ENCODE measurements at places on chromosomes 1 and 21.

GRCh38 chr1:6130036-6130435, 50.1 kb downstream of the CHD5 start:
- DNase-seq: no peak

DNA sequence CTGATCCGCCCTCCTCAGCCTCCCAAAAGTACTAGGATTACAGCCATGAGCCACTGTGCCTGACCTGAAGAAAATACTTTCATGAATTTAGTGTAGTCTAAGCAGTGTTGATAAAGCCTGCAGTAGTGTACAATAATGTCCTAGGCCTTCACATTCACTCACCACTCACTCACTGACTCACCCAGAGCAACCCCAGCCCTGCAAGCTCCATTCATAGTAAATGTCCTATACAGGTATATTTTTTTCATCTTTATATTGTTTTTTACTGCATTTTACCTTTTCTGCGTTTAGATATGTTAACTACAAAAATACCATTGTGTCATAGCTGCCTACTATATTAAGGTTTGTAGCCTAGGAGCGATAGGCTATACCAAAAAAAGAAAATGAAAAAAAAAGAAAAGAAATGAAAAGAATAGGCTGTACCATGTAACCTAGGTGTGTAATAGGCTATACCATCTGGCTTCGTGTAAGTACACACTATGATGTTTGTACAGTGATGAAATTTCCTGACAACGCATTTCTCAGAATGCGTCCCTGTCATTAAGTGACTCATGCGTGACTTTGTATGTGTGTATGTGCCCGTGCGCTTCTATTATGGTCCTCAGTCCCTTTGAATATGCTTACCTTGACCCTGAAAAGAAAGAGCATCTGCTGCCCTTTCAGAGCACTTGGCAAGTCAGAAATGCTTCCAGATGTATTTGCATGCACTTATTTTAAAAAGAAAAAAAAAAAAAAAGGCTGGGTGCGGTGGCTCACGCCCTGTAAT, 9.2 kb upstream of the SLAMF8 start:
- no peak for DNase-seq

- no peak for DNase-seq
These were observed 709.9 kb upstream of the ADGRL4 start for GRCh38 chr1:79716447-79716846.

GRCh38 chr21:44057960-44058651, 46.0 kb downstream of the TRAPPC10 start:
- no peak for DNase-seq

Measured in activated gamma-delta T cell treated with Interleukin-2 at 50 U/mL for 16 hours (primary cell).